Camera-type eye (tissue), 1 donor: ENCODE measurements at places on chromosomes 6 and 20. TPM values are rescaled to one million over a fixed set of nuclear protein-coding genes. Genes with fewer than 3 reads are reported as not detected.

Gene ZNF311
- total RNA-seq: 2.9 TPM

Gene FITM2
- total RNA-seq: 9.3 TPM

Gene ULBP2
- total RNA-seq: 1.8 TPM

Gene CPNE5
- 10.8 TPM for total RNA-seq

Gene MAN1A1
- total RNA-seq: 93.4 TPM

Gene RBPJL
- total RNA-seq: not detected

Gene AGER
- total RNA-seq: 2.6 TPM

Gene SOX4
- 232 TPM for total RNA-seq

Gene ANKRD66
- total RNA-seq: not detected

Gene HLA-DOA
- total RNA-seq: 0.71 TPM

Gene PARD6B
- total RNA-seq: 31.1 TPM

Gene PAK5
- 12.2 TPM for total RNA-seq

Gene CDYL
- 39.9 TPM for total RNA-seq

Gene SLC22A2
- total RNA-seq: 1.3 TPM

Gene SLC25A27
- 97.2 TPM for total RNA-seq

Gene BRPF3
- 39.2 TPM for total RNA-seq

Gene THBD
- 14.5 TPM for total RNA-seq

Gene C2
- total RNA-seq: 6.2 TPM
